Mesothelial cell of epicardium (in vitro differentiated cells): ENCODE measurements at places on chromosomes 6 and 20.

GRCh38 chr6:20747991-20748390 is 213.7 kb downstream of the CDKAL1 start:
- no peak for DNase-seq

DNA sequence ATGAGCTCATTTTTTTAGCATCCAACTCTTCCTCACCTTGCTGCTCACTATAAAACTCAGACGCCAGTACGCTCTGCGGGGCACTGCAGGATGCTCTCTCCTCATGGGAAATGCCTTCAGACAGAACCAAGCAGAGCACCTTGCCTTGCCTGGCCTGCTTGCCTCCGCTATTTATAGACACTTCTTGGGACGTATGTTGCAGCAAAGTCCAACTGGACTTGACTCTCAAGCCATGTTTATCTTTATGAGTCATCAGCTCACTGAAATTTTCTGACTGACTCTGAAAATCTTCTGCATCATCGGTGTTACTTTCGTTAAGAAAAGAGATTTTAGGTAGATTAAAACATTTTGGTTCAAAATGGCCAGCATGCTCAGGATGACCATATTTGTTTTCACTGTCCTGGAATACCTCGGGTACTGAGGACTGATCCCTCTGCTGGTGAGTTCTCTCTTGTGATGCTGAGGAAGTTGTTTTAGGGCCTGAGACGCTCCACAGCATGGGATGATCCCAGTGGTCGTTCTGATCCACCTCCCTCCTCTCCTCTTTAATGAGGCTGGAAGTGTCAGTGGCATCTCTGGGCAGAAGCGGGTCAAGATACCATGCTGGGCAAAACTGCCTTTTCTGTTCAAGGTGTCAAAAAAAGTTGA is 204.5 kb downstream of the KIF16B start:
- DNase-seq: no peak

- no peak for DNase-seq
These were observed 119.7 kb downstream of the ALDH8A1 start for GRCh38 chr6:134830194-134830593.

- no peak for DNase-seq
These were observed 30.5 kb downstream of the SAYSD1 start for GRCh38 chr6:39084506-39084905.

DNA sequence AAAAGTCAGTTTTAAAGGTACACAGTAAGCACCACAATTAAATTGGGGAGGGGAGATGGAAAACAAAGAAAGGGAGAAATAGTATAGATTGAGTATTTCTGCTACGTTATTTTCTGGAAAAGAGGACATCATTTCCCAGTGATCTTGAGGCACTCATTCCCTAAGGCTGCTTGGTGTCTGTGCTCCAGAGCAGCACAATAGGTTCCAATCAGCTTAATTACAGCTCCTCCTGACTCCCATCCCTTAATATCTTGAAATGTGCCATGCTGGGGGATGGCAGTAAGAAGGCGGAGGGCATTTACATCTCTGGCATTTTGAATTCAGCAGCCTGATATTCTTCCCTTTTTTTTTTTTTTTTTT is 39.5 kb upstream of the BEND3 start:
- DNase-seq: no peak

DNA sequence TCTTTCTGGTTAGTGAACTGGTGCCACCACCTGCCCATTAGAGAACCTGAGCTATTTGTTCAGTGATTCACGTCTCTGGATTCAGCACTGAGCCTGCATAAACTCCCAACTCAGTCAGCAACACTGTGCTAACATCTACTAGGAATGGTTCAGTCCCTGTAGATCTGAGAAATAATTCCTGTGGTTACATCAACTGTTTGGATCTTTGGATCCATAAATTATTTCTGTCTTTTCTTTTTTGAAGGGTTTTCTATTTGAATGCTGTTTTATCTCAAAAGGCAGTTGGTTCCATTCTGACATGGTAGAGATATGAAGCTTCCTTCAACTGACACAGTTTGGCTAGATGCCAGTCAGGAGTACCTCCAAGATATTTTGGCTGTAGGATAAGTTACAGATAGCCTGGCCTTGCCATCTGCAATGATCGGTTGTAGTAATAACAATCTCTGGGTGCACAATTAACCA is 125.9 kb downstream of the TRMT11 start:
- DNase-seq: no peak

DNA sequence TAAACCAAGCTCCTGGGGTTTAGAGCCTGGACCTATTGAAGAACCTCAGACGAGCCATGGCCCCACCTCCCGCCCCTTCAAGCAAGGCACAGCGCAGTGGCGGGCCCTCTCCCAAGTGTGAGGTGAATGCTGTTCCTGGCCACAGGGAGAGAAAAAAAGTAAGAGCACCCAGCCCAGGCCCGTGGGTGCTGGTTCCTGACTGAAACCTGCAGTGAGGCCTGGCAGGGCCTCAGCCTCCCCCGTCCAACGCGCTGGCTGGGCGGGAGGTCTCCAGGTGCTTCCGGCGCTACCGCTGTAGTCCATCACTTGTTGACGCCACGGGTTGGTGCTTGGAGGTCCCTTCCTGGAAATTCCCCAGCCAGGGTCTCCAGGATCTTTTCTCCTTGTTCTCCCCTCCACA is 5.5 kb upstream of the FAM83C start:
- no peak for DNase-seq

DNA sequence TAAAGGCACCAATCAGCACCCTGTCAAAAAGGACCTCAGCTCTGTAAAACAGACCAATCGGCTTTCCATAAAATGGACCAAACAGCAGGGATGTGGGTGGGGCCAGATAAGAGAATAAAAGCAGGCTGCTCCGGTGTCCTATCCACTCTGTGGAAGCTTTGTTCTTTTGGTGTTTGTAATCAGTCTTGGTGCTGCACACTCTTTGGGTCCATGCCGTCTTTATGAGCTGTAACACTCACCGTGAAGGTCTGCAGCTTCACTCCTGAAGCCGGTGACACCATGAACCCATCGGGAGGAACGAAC is 7.3 kb upstream of the PXDC1 start:
- DNase-seq: no peak

- DNase-seq: no peak
These were observed 132.9 kb upstream of the THBS2 start for GRCh38 chr6:169386411-169387057.

GRCh38 chr6:21560249-21560648 is 33.3 kb upstream of the SOX4 start:
- DNase-seq: no peak

GRCh38 chr6:72975352-72975752 is 249.9 kb downstream of the KHDC1L start:
- no peak for DNase-seq

DNA sequence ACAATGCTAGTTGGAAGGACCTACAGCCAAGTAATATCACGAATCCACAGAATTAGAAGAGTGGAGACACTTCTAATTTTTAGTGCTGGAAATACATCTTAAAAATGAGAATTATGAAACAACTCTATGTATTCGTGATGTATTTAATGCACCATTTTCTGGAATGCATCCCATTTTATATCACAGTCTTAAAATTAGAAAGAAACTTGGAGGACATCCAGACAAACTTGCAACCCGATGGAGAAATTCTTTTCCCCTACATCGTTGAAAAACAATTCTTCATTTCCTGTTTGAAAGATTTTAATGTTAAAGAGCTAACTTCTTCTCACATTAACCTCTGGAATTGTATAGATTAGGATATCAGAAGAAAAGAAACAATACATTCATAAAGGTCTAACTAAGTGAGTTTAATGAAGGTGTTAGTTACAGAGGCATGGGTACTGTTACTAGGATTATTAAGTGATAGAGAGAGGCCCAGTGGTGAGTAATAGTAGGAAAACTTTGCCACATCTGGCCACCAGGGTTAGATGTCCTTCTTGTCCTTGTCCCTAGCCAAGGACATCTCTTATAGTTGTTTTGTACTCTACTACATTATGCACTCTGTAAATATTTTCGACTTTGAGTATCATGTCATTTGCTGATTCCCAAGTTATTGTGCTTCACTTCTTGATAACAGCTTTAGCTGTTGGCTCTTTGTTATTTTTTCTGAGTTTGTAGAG is 502.4 kb upstream of the PTCHD4 start:
- no peak for DNase-seq

- DNase-seq: no peak
These were observed 5.3 kb downstream of the APMAP start for GRCh38 chr20:24987244-24987643.

DNA sequence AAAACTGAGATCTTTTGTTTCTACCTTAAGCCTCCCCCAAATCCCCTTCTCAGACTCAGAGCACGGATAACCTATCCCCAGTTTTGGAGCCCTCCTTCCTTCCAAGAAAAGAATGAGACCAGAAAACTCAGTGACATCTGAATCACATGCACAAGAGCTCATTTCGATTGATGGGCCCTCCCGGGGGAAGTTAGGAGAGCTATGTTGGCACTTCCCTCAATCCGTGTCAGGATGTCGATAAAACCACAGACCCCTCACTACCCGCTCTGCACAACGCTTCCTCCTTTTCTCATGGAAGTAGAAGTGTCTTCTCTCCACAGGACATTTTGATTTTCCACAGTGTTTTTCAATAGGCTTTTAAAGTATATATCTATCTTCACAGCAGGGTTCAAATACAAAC is 332.4 kb downstream of the HACE1 start:
- no peak for DNase-seq

DNA sequence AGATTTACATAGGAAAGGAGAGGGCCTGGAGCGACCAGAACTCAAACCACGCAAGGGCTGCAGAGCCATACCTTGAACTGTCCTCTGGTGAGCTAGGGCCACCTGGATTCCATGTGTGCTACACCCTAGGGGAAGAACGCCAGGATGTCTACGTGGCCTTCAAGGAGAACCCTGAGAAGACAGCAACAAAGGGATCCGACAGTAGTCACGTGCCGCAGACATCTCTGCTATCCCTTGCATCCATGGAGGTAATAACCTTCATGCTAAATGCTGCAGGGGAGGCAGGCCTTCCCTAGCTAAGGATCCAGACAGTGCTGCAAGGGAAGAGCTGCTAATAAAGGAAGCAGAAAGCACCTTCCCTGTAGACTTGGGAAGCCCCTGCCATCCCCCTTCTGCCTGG is 52.9 kb downstream of the NOL4L start:
- no peak for DNase-seq

DNA sequence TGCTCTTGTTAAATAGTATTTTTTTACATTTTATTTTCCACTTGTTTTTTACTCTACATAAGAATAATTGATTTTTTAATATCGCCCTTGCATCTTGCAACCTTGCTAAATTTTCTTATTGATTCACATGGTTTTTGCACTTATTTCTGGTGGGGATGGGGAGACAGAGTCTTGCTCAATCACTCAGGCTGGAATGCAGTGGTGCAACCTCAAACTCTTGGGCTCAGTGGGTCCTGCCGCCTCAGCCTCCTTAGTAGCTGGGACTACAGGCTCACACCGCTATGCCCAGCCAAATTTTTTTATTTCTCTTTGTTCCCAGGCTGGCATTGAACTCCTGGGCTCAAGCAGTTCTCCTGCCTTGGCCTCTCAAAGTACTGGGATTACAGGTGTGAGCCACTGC is 30.3 kb downstream of the LIN28B start:
- no peak for DNase-seq

GRCh38 chr6:160810238-160810637 is 108.2 kb downstream of the PLG start:
- DNase-seq: no peak

- DNase-seq: no peak
These were observed 1.2 kb downstream of the GSTA5 start for GRCh38 chr6:52839124-52840055.

DNA sequence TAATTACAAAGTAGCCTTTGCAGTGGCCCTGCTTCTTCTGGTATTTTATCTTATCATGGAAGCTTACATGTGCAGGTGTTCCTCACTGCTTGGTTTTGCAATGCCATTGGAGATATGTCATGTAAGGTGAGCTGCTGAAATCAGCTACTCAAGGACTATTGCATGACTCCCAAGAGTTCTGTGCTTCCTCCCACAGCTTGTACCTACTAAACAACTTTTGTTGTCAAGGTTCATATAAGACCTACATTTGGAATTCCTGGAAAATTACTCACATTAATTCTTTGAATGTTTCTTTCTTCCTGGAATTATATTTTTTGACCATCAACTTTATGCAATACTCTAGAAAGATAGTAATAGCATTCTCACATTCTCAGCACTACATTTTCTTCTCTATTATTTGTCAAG is 427.5 kb upstream of the HSF2 start:
- no peak for DNase-seq

GRCh38 chr20:35181731-35182130 is 9.9 kb downstream of the PROCR start:
- no peak for DNase-seq

- no peak for DNase-seq
These were observed 35.8 kb downstream of the PHIP start for GRCh38 chr6:79042088-79042798.

- peak; percentile 24 for DNase-seq
These were observed 365.1 kb downstream of the ZFAND3 start for GRCh38 chr6:38184585-38185080.

GRCh38 chr6:114253431-114253830 is 89.4 kb downstream of the HS3ST5 start:
- DNase-seq: no peak

GRCh38 chr6:110810896-110811586 is 4.2 kb downstream of the CDK19 start:
- DNase-seq: no peak

- no peak for DNase-seq
These were observed 42.3 kb downstream of the CCDC170 start for GRCh38 chr6:151536188-151536479.

DNA sequence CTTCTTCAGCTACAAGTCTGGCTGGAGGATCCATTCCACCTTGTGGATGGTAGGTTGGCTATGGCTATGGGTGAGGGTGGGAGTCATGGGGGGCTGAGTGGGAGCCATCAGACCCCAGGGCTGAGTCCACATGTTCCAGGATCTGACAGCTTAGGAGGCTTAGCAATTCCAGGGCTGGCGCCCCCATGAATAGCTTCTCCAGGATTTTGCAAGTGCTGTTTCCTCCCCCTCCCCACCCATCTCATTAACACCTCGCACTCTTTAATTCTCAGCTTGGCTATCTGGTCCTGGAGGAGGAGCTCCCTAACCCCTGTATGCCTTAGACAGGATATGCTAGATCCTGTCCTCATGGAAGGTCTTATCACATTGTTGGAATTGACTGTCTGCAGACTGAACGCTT is 39.0 kb upstream of the ANGPT4 start:
- no peak for DNase-seq

- no peak for DNase-seq
These were observed 22.0 kb downstream of the RALY start for GRCh38 chr20:34015401-34016335.

- no peak for DNase-seq
These were observed 3.7 kb upstream of the RNF144B start for GRCh38 chr6:18383441-18383840.

DNA sequence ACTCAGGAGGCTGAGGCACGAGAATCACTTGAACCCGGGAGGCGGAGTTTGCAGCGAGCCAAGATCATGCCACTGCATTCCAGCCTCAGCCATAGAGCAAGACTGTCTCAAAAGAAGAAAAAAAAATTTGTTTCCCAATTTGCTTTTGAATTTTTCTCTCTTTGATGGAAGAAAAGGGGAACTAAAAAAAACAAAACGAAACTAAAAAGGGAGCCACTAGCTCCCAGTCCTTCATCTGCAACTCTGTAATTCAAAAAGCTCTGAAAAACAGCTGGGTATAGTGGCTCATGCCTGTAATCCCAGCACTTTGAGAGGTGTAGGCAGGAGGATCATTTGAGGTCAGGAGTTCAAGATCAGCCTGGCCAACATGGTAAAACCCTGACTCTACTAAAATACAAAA is 9.5 kb downstream of the OVOL2 start:
- no peak for DNase-seq
